Stimulated activated CD8-positive, alpha-beta memory T cell treated with anti-CD3 and anti-CD28 coated beads, Interleukin-7, amount 100 ng/mL, for 1 hour (primary cell): ENCODE measurements at places on chromosomes 1 and 21.

GRCh38 chr1:54474310-54475251 lies 68.4 kb upstream of the SSBP3 start:
- DNase-seq: no peak

DNA sequence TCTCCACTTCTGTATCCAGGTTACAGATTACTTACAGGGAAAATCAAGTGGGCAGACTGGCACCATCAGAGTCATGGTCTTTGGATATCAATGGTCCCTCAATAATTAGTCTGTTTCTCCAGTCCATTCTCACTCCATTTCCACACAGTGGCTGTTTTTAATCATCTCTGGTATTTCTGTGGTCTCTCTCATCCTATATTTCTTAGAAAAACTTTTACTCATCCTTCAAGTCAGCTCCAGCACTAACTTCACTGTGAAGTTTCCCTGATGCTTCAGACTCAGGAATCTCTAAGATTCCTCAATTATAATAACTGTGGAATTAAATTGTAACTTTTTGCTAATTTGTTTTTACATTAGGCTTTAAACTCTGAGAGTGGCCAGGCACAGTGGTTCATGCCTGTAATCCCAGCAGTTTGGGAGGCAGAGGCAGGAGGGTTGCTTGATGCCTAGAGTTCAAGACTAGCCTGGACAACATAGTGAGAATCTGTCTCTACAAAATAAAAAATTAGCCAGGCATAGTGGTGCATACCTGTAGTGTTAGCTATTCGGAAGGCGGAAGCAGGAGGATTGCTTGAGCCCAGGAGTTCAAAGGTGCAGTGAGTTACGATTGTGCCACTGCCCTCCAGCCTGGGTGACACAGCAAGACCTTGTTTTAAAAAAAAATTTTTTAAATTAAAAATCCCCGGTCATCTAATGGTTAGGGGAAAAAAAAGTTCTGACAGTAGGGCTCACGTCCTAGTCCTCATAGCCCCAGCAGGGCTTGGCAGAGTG lies 10.6 kb downstream of the CD160 start:
- no peak for DNase-seq

DNA sequence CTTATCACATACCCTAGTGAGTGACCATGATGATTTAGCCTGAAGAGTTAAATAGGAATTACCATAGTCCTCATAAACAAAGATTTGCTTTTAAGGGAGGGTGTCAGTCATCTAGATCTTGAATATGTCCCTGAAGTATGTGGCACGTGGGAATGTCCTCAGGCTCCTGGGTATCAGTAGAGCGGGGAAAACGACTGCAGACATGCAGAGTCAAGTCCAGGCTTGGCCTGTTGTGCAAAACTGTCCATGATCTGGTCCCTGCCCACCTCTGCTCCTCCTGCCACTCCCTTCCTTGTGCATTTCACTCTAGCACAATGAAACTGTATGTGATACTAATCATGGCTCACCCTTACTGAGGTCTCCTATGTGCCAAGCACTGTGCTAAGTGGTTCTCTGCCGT lies 12.9 kb downstream of the MOV10 start:
- DNase-seq: no peak

DNA sequence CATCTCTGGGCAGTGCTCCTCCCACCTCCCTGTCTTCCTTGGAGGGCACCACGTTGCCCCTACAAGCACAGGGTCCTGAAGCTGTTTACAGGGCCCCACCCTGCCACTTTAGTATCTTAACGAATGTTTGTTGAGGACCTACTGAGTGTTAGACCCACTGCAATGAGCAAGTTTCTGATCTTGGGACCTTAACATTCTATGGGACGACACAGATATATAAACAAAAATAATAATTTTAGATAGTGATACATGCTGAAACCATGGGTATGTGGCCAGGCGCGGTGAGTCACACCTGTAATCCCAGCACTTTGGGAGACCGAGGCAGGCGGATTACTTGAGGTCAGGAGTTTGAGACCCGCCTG lies 10.1 kb downstream of the ENTREP3 start:
- DNase-seq: no peak

DNA sequence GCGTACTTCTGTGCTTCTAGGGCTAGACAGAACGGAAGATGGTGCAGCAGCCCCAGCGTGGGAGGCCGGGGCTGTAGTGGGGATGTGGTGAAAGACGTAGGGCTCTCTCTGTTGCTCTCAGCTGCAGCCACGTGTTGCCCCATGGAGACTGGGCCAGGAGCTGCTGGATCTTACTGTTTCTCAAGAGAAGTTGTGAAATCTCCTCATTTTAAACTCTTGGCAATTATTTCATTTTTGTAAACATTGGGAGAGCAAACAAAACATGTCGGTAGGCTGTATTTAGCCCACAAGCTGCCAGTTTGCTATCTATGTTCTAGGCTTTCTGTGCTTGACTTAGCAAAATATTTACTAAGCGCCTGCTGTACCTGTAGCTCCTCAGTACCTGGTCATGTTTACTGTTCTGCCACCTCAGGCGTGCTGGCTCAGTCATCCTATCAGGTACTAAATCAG lies 15.9 kb upstream of the ELOA start:
- DNase-seq: no peak

DNA sequence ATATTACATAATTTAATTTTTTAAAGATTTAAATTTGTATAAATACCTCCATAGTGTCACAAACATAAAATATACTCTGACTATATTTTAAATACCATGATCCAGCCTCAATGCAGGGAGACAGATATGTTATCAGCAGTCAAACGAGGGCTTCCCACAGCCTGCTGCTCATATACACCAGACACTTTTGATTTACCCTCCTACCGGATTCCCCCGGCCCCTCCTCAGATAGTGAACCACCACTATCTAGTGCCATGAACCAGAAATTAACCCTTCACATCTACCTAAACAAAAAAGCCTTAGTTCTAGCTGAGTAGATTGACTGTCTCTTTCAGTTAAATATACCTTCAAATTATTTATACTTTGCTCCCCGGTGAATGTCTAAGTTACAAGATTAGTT lies 52.4 kb upstream of the C1orf53 start:
- no peak for DNase-seq

DNA sequence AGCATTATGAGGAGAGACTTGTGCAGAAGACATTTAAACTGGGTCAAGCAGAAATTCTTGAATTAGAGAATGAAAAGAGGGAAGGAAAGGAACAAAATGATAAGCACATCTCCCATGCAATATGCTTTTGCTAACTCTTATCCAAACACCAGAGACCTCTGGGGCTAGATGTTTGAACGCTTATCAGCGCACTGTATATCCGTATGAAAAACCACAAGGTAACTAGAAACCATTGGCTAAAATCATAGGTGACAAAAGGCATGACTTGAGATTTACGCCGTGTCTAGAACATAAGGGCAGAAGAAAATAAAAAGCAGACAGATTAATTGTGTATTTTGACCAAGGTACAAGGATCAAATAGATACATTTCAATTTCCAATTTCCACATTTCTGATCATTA lies 38.0 kb upstream of the TIAM1 start:
- no peak for DNase-seq

DNA sequence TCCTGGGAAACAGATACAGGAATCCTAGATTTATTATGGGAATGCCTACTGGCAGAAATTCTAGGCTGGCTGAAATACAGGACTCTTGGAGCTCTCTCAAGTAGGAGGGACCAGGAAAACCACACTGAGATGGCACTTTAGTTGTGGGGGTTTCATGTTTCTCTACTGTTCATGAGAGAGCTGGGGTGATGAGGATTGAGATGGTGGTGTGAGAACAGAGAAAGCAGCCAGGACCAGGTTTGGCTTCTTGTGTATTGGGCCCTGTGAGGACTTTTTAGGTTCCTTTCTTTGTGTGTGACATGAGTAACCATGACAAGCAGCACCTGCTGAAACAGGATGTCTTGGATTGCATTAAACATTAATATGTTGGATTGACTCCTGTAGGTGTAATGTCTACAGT lies 4.9 kb downstream of the ARID1A start:
- DNase-seq: no peak

- DNase-seq: no peak
Observed at GRCh38 chr1:17573518-17574041, 34.1 kb downstream of the ARHGEF10L start.

- DNase-seq: no peak
Observed at GRCh38 chr1:204304067-204304466, 55.7 kb downstream of the PLEKHA6 start.
